Stimulated activated CD4-positive, alpha-beta T cell treated with anti-CD3 and anti-CD28 coated beads, TNF-alpha, amount 100 ng/mL, for 4 hours (primary cell): ENCODE measurements at places on chromosomes 16 and 17.

GRCh38 chr17:37130984-37131446 is 182.3 kb downstream of the AATF start:
- DNase-seq, result no peak

DNA sequence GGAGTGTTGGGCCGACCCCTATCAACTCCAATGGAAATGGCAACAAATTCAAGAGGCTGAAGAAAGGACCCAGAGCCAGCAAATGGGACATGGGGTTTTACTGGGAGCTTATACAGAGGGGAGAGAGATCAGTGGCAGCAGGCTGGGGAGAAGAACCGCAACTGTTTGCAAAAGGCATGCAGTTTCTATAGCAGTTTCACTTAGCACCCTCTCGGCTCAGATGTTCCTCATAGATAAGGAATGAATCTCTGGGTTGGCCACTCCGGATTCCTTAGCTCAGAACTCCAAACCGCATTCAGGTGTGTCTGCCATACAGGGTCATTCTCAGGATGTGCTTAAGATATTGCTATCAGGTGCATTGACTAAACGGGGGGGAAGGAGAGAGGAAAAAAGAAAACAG is 71.1 kb upstream of the RPL38 start:
- no peak for DNase-seq

- no peak for DNase-seq
Observed at GRCh38 chr17:42775534-42776098, 2.4 kb downstream of the VPS25 start.

GRCh38 chr17:37131669-37132611 is 183.2 kb downstream of the AATF start:
- DNase-seq, result no peak

GRCh38 chr17:19291646-19292376 is 54.6 kb downstream of the EPN2 start:
- DNase-seq, result no peak

GRCh38 chr17:59366773-59367656 is 35.6 kb downstream of the YPEL2 start:
- DNase-seq, result no peak

DNA sequence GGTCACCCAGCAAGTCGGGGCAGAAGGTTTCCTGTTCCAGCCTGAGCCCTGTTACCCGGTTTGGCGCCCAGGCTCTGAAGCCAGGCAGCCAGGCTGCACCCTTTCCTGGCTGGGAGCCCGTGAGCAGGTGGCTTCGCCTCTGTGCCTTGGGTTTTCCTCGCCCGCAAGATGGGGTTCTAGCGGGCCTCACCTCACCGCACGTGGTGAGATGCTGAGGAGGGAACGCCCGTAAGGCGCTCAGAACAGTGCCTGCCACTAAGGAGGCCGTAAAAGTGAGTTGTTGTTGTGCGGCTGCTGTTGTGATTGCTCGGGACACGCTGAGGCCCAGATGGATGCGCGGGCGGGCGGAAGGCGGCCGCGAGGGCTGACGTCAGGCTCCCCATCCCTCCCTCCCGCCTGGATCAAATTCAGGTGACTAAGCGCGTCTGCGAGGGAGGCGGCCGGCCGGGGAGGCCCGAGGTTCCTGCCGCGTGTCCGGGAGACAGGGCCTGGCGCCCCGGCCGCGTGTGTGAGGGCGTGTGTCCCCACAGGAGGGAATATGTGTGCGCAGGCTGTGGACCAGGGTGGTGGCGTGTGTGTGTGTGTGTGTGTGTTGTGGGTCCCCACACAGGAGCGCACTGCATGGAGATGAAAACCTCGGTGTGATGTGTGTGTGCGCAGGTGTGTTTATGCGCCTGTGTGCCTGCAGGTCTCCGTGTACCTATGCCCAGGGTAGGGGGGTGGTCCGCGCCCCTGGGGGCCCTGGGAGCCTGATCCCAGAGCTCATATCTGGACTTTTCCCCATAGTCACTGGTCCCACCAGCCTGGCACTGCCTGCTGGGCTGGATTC is 4.3 kb downstream of the CAMKK1 start:
- no peak for DNase-seq

DNA sequence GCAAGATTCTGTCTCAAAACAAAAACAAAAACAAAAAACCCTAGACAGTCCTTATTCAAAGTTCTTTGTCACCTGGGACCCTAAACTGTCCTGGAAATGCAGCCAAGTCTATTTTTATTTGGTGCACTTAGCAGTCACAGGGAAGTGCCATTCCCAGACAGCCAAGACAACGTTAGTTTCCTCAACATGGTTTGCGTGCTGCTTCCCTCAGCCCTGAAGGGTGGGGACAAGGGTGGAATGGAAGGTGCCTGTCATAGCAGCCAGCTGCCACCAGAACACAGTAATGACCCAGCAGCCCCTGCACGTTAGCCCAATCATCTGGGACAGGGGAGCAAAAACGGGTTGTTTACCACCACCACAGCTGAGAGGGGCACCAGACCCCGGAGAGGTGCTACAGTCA is 16.9 kb downstream of the CREBBP start:
- no peak for DNase-seq

- no peak for DNase-seq
Observed at GRCh38 chr17:56045872-56046271, 107.4 kb upstream of the ANKFN1 start.
